ENCODE measurements at places on chromosomes 5 and 9.
A peak's percentile ranks its signal among the peaks of the same experiment; 100 is the strongest.

- no peak for DNase-seq
Observed at GRCh38 chr5:16542236-16542635, 74.6 kb downstream of the RETREG1 start.

DNA sequence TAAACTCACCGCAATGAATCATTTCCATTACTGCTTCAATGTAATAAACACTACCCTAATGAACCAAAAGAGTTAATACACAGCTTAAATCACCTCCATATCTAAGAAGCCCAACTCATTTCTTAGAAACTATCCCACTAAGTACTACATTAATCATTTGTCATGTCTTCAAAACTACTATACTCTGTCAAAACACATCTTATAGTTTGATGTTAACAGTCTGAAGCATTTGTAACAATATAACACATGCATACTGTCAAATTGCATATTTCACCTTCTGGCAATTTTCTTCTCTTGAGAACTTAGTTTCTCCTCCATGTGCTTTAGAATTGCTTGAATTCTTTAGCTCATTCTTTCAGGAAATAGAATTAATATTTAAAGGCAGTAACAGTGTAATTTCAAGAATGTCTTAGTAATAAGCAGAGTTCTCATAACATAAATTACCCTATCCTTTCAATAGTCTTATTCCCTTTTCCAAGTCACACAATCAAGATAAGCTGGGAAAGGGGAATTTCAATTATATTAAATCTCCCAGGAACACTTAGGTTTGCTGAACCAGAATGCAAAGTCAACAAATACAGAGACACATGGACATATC, 199.7 kb downstream of the ATPSCKMT start:
- no peak for DNase-seq

- no peak for DNase-seq
Observed at GRCh38 chr5:137273511-137273910, 225.6 kb downstream of the SPOCK1 start.

GRCh38 chr5:109759306-109759705, 69.6 kb downstream of the MAN2A1 start:
- DNase-seq = no peak

DNA sequence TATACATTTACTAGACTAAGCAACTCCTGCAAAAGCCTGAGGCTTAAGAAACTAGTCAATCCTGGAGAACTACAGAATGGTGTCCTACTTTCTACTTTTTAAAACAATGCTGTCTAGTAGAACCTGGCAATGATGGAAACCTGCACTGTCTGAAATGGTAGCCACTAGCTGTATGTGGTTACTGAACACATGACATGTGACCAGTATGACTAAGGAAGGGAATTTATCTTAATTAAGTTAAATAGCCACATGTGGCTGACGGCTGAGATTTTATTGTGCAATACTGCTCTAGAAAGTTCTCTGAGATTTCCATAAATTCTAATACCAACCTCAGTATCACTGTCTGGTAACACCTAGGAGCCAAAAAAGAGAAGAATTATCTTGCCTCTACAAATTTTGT, 44.9 kb upstream of the RAPGEF6 start:
- DNase-seq = no peak

GRCh38 chr5:6791031-6791430, 77.8 kb downstream of the TENT4A start:
- no peak for DNase-seq

GRCh38 chr5:55108661-55109060, 6.2 kb downstream of the GZMA start:
- DNase-seq = no peak

- no peak for DNase-seq
Observed at GRCh38 chr5:115295777-115296123, 704 bp downstream of the CCDC112 start.

GRCh38 chr5:146515473-146516150, 378 bp downstream of the GPR151 start:
- DNase-seq = no peak

GRCh38 chr9:80560976-80561375, 989.2 kb downstream of the TLE4 start:
- no peak for DNase-seq

DNA sequence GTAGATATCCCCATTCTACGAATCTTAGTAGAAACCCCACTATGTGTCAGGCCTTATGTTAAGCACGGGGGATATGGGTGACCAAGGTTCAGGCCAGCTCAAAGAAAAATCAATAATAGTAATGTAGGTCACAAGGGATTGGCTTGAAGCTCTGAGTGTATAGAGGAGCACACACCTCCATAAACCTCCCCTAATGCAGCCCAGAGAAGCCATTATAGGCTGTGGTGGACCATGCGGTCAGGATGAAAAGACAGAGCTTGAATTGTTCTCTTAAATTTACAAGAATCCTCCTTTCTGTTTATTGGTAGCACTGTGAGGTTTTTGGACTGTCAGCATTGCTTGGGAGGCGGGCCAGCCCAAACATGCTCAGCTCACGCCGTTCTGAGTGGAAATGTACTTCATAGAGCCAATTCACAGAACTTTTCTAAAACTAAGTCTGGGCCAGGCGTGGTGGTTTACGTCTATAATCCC, 9.1 kb downstream of the PDE6A start:
- DNase-seq = no peak

GRCh38 chr5:176642675-176643490, 4.4 kb upstream of the TSPAN17 start:
- DNase-seq = no peak

- DNase-seq = no peak
Observed at GRCh38 chr9:105647595-105648349, 14.5 kb upstream of the TAL2 start.

- no peak for DNase-seq
Observed at GRCh38 chr9:124285903-124286291, 28.1 kb downstream of the NEK6 start.

DNA sequence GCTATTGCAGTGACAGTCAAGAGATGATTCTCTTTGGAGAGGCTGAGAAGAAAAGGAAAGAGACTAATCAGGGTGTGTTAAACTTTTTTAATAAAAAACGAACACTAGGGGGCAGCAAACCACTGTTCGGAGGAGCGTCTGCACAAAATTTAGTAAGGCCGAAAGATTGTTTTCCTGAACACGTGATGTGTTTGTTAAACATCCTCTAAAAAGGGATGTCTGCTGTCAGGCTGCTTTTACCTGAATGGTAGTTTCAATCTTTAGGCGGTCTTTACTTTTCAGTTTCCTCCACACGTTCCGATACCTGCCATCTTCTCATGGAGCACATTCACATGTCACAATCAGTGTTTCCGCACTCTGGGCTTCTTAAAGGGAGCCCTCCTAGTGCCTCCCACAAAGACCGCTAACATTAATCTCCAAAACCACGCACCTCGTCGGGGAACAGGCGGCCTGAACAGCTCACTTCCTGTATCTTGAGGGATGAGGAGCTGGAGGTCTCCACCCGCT, 125.2 kb downstream of the GPBP1 start:
- peak; percentile 68 for DNase-seq

- no peak for DNase-seq
Observed at GRCh38 chr5:5335700-5336264, 86.7 kb upstream of the ICE1 start.

DNA sequence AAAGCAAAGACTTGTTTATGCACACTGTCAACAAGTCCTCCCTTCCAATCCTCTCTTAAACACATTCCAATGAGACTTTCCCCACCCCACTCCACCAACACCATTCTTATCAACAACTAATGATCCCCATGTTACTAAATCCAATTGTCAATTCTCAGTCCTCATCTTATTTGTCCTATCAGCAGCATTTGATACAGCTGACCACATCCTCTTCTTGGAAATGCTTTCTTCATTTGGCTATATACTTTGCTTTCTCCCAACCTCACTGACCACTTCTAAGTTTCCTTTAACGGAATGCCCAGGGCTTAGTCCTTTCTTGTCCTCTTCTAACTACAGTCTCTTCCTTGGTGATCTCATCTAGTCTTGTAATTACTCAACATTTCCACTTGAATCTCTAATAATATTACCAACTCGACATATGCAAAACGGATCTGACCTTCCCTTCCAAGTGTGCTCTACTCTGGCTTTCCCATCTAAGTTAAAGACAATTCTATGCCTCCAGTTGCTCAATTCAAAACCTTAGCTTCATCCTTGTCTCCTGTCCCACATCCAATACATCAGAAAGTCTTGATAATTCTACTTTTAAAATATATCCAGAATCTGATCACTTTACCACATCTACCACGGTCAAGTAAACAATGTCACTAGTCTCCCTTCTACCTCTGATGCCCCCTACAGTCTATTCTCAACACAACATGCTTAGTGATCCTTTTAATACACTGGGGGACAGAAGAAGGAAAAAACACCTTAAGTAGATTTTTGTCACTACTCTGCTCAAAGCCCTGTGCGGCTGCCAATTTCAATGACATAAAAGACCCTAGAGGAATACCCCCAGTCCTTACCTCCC, 25.5 kb downstream of the AGTPBP1 start:
- no peak for DNase-seq

- DNase-seq = no peak
Observed at GRCh38 chr9:33233626-33234342, 6.2 kb upstream of the SPINK4 start.

GRCh38 chr5:6623228-6623627, 9.6 kb downstream of the NSUN2 start:
- no peak for DNase-seq

GRCh38 chr9:9337129-9337528, 1275.7 kb downstream of the PTPRD start:
- DNase-seq = no peak

DNA sequence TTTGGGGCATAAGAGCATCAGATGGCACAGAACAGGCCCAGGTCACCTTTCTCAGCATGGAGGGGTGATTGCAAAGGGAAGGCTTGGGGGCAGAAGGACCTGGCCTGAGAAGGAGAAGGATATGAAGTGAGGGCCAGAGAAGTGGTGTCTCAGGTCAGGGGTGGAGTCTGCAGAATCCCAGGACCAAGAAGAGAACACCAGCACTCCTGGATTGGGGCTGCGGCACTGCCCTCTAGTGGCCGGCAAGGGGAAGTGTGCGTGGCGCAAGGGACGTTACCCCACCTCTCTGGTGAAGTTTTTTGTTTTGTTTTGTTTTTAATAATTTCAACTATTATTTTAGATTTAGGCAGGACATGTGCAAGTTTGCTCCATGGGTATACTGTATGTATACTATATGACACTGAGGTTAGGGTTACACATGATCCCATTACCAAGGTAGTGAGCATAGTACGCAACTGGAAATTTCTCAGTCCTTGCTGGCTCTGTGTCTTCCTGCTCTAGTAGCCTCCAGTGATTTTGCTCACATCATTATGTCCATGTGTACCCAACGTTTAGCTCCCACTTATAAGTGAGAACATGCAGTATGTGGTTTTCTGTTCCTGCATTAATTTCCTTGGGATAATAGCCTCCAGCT, 1548.6 kb downstream of the EFNA5 start:
- DNase-seq = no peak

- DNase-seq = no peak
Observed at GRCh38 chr5:157818368-157818767, 40.6 kb downstream of the CLINT1 start.

DNA sequence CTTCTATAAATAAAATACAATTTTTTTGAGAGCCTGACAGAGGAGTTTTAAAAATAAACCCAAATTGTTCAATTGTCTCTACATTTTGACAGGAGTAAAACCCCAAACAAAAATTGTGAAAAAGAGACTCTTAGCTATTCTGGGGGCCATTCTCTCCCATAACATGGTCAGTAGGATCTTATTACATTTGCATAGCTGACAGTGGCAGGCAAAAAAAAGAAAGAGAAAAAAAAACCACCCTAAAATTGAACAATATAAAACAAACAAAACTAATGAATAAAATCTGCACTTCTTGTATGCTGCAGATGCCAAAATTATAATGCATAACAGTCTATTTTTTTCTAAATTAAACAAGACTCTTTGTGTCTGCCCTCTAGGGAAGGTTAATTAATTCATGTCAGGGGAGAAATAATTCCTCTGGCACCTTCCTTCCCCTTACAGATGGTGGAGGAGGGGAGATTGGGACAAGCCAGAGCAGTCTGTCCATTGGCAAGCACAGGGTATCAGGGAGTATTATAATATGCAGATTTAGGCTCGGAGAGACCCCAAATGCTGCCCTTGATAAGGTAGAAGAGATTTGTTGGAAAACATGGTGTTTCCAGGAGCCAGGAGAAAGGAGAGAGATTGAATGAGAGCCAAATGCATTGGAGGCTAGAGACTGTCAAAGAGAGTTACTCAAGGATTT, 79.7 kb upstream of the CDH6 start:
- no peak for DNase-seq

DNA sequence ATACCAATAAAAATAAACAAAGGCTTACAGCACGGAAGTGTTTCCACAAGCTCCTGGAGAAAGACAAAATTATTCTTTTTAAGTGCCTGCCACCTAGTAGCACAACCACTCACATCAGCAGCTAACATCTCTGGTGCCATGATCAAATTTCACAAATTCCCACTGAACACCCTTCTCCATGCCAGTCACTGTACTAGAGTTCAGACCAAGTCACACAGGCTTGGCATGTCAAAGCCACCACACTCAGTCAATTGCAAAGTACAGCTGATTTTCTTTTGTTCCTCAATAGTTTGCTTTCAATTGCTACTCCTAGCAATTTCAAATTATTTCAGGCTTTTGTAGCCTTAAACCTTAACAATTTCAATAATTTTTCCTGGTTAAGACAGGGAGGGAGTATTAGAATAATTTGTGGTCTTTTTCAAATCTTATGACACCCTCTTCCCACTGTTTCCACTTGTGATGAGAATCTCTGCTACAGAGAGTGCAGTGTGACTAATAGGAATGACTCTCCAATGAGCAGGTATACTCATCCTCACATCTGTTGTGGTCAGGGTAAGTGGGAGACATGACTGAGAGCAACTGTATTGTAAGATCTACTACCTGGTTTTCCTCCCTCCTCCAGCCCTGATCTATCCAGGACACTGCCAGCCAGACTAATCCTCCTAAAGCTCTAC, 46.2 kb downstream of the RNF145 start:
- no peak for DNase-seq

GRCh38 chr5:83470526-83471404, 779 bp upstream of the VCAN start:
- no peak for DNase-seq

DNA sequence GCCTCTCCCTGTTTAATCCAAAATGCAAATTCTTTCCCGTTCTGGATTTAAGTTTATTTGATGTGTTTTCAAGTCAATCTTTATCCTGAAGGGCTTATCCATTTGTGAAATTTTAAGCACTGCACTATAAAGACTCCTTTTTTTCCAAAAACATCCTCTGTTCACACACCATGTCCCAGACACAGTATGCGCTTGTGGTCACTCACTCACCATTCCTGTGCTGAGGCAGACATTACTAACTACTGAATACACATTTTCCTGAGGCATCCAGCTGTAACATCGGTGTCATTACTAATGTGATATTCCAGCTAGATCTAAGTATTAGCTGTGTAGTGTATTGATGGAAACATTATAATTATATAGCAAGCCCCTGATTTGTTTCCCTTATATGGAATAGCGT, 298.4 kb downstream of the KCTD16 start:
- no peak for DNase-seq

GRCh38 chr5:168417731-168418429, 68.4 kb upstream of the RARS1 start:
- DNase-seq = no peak

Data from central memory CD4-positive, alpha-beta T cell (primary cell).